Activated CD4-positive, alpha-beta T cell treated with anti-CD3 and anti-CD28 coated beads for 24 hours (primary cell): ENCODE measurements at places on chromosomes 6 and 20.

- no peak for DNase-seq
Observed at GRCh38 chr6:132198040-132198439, 203.2 kb downstream of the MOXD1 start.

DNA sequence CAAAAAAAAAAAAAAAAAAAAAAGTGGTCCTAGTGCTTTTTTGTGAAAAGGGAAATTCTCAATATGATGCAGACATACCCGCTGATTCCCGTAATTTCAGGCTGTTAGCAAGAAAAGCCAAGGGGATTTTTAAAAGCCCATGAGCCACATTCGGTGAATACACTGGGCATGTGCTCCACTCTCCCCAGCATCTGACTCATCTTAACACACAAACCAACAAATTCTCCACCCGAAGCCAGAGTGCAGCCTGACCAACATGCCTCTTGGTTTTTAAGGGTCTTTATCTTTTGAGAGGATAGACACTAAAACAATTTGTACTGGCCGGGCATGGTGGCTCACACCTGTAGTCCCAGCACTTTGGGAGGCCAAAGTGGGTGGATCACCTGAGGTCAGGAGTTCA is 45.5 kb upstream of the CD83 start:
- no peak for DNase-seq

GRCh38 chr6:33875141-33875581 is 71.4 kb upstream of the MLN start:
- no peak for DNase-seq

DNA sequence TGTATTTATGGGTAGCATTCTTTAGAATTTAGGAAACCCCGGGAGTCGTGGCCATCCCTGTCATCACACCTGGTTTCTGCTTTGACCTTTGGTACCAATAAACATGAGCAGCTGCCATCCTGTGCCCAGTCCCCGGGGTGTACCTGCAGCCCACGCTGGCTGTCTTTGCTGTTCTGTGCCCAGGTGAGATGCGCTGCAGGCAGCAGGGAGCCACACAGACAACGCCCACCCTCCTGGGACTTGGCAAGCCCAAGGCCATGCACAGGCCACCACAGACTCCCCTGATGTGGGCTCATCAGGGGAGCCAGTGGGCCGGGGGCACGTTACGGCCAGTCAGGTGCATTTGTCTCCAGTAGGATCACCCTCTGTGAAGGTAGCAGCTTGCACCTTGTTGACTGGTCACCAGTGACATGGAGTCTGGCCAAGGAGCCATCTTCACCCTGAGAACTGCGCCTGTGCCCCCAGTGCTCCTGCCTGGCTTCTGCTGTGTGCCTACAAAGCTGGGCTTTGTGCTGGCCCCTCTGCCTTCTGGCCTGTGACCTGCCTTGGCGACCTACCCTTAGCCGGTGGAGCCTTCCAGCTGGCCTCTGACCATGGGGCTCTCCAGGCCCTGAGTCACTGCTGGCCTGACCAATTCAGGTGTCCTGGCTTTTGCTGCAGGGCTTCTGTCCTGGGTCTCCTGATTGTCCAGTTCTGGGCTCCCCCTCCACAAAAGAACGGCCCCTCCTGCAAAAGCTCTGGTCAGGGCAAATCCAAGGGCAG is 14.2 kb upstream of the UNC93A start:
- DNase-seq = no peak

- no peak for DNase-seq
Observed at GRCh38 chr6:132612449-132613108, 11.5 kb downstream of the TAAR2 start.

DNA sequence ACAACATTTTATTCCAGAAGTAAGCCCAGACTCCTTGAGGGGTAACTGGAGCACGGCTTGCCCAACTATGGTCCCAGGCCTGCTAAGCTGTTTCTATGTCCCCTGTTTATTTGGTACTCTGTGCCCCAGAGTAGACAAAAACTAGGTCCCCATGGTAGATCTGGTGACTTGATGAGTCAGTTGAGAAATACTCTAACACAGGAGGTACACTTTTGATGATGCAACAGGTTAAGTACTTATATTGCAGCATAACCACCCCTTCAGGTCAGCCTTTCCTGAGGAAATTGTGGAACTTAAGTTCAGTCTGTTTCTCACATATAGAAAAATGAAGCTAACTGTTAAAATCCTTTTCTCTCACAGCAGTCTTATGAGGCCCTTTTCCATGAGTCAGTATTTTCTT is 19.6 kb downstream of the TTPAL start:
- DNase-seq = no peak

GRCh38 chr6:511488-512137 is 120.1 kb downstream of the IRF4 start:
- DNase-seq = no peak

GRCh38 chr6:4922488-4923037 is 81.3 kb downstream of the RPP40 start:
- DNase-seq = no peak

DNA sequence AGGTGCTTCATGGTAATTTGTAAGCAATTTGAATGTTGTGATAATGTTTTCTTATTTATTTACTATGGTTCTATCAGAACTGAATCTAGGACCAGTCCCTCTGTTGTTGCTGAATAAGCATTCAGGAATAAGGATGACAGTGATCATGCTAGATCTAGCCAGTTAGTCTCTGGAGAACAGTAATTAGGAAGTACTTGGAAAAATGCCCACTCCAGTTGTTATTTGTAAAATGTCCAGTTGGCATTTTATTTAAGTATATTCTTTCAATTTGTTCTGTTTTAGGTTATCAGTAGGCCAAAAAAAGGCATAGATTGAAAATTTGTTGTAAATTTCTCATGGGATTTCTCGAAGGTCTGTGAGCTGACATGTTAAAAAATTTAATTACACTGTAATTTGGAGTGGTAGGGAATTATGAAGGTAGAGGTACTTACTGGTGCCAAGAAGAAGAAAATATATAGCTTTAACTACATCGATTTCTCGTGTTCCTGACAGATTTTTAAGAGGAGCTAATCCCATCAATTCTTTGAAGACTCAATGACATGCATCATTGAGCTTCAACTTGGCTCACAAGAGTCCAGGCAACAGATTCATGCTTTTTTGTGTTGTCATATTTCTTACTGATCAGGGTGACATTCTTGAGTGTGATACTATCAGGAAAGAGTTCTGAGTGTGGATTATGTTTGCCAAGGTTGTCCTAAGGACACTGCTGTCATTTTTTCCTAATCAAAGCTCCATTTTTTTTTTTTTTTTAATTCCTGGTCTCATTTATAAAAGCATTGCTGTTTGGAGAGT is 177.3 kb downstream of the CARMIL1 start:
- no peak for DNase-seq

DNA sequence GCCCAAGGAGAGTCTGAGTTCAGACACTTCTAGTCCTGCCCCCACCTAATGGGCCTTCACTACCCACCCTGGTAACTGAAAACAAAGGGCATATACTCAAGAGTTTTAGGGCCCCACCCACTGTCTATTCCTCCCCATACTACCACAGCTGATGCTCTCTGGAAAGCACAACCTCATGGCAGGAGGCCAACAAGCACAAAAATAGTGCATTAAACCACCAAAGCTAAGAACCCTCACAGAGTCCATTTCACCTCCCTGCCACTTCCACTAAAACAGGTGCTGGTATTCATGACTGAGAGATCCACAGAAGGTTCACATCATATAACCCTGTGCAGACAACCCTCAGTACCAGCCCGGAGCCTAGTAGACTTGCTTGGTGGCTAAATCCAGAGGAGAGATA is 132.1 kb upstream of the ADGRB3 start:
- DNase-seq = no peak

DNA sequence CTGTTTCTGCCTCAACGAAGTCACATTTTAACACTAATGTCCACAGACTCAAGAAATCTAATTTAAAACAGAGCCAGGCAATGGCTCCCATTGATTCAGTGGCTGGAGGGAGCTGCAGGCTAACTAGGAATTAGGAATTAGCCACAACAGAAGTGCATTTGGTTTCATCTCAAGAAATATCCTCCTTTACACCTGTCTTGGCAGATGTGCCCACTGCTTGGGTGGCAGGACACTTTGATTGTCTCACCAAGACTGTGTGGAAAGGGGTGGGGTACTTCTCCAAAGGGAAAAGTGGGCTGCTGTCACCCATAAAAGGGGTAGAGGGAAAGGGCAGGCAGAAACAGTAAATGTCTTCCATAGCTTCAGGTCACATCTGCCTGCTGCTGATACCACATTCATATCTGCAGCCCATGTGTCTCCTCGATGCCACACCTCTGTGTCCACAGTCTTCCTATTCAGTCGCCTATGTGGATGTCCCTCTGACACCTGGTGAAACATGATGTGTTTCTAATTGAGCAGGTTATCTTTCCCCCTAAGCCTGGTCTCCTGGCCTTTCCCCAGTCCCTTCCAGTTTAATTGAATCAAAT is 10.9 kb upstream of the OSER1 start:
- DNase-seq = no peak

DNA sequence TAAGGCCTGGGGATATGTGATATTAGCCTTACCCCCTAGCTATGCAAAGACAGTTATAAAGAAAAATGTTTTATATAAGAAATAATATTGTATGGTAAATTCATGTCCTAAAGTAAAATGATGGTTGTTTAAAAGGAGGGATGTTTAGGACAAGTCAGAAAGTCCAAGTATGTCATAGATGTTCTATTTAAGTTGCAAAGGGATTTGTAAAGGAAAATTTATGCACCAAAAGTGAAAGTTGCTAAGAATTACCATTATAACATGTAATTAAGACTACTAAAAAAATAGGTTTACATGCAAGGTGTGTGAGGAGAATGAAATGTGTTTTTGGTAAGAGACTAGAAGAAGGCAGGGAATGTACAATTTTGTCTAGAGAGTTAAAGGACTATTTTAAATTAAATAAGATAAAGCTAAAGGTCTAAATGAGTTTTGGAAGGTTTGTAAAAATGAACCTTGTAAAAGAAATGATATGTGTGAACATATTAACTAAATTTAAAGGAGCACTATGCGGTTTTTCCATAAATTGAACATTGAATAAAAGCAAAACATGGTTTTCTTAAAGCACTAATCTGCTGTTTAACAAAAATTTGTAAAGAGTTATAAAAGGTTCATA is 22.7 kb upstream of the GOPC start:
- no peak for DNase-seq

GRCh38 chr20:475463-476357 is 13.4 kb upstream of the TBC1D20 start:
- no peak for DNase-seq

DNA sequence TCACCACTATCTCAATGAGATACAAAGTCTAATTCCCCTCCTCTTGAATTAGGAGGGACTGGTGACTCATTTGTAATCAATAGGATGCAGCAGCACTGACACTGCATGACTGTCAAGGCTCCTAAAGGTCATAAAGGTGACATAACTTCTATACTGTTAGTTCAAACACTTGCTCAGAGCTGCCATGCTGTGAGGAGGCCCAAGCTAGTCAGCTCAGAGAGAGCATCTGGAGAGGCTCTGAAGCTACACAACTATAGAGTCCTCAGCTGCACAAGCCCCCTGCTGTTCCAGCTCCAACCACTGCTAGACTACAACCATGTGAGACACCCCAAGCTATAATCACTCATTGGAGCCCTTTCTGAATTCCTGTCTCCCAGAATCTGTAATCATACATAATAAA is 17.0 kb upstream of the HEY2 start:
- DNase-seq = no peak

DNA sequence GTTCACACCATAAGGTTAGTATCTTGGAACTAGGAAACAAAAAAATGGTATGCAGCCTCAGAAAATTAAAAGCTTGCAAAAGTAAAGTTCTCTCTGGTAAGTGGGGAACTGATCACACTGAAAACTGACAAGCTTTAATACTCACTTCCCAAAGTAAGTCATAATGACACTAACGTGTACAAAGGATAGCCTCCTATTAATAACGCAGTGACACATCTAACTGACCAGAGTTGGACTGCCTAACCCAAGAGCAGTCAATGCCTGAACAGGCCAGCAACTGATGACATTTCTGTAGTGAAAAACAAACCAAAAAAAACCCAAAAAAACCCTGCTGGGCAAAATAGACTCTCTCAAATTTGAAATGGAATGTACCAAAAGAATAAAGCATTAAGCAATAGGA is 30.7 kb downstream of the CHD6 start:
- DNase-seq = no peak

GRCh38 chr6:1620504-1621069 is 10.9 kb downstream of the FOXC1 start:
- DNase-seq = no peak

DNA sequence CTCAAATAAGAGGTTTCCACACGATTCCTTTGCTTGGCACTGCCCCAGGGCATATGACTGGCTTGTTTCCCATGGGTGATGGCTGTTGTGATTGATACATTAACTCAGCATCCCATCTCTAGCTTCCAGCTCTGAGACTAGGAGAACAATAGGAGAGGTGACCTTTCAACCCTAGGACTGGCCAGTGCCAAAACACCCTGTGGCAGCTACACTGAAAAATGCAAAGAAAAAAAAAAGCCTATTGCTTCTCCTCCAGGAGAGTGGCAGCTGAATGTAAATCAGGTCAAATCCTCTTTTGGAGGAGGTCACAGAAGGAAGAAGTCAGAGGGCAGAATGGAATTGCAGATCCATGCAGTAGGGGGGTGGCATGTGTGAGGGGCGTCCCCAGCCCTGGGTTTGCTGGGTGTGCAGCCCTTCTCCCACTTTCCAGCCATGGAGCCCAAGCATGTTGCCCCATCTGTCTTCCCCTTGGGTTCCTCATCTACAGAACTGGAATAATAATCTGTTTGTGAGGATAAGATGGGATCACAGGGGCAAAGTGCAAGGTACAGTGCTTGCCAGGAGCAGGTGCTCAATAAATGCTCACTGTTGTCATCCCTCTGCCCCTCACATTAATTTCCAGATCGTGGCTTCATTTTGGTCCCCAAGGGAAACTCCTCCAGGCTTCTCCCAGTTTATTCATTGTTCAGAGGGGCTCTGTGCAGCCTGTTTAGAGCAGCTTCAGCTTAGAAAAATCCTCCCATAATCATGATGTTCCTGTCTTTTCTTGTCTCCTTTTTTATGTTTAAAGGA is 245.0 kb upstream of the RIN2 start:
- no peak for DNase-seq

DNA sequence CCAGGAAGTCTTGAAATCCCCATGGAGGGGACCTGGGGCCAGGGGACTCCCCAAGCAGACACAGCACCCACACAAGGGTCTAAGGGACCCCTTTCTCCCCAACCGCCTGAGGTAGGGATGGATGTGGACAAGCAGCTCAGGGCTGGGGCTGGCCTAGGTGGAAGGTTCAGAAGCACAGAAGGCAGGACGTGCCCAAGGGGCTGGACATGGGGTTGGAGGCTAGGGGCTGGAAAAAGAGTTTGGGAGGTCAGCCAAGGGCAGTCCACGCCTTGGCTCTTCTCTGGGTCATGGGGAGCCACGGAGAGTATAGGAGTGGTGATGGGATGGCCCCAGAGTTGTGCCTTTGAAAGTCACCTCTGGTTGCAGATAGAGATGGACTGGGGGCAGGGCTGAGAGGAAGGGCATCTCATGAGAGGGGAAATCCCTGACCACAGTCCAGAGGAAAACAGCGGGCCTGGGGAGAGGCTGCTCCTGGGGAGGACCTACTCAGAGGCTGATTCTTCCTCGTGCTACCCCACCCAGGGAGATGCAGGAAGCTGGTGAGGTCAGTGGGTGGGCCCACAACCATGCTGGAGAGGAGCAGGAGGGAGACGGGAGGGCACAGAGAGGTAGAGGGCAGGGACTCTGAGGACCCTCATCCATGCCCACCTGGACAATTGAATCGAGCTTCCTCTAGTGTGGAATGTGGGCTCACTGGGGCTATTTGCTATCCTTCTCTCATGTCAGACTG is 2.5 kb upstream of the HSPA12B start:
- DNase-seq = no peak
